PC-9 (cell line): ENCODE measurements at places on chromosomes 13 and 19.

GRCh38 chr19:57672466-57672865 is 3.7 kb downstream of the ZSCAN4 start:
- no peak for DNase-seq

GRCh38 chr13:43640476-43640875 is 146.3 kb downstream of the ENOX1 start:
- DNase-seq, result no peak

- DNase-seq, result no peak
Observed at GRCh38 chr13:36533806-36534205, 101.5 kb downstream of the CCNA1 start.

DNA sequence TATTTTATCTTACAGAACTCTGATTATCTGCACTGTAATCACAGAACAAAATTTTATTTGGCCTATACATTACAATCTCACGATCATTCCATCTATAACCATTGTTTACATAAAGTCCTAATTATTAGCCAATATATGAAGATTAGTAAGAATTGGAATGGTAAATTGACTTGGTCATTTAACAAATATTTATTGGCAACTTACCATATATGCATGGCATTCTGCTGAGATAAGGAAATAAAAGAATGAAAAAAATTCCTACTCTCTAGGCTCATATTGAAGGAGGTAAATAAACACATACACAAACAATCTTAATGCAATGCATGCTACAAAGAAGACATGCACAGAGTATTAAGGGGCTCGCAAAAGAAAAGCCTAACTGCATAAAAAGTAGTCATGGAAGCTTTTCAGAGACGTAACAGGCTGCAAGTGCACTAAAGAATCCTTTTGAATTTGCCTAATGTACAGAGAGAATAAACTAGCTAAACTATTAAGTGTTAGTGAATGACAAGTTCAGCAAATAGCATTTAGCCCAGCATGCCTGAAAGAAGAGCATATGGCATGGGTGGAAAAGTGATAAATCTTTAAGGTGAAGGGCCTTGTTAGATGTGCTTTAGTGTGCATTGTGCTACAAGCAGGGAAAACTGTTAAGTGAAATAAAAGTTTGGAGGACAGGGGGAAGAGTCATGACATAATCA is 1131.1 kb downstream of the PCDH9 start:
- DNase-seq, result no peak

GRCh38 chr13:37138169-37138568 is 32.7 kb upstream of the CSNK1A1L start:
- DNase-seq, result no peak

GRCh38 chr13:101144808-101145419 is 271.4 kb downstream of the NALCN start:
- DNase-seq, result peak; percentile 57

DNA sequence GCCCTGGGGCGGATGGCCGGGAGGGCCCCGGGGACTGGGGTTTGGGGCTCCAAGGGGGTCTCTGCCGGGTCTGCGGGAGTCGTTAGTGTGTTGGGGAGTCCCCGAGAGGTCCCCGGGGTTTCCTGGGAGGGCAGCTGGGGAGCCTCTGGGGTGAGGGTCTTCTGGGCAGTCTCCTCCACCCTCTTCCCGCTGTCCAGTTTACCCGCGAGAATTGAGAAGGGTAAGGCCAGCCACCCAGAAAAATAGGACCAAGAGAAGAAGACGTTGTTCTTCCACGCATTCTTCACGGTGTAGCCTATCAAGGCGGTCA is 1.0 kb upstream of the ETFB start:
- DNase-seq, result no peak
